ENCODE measurements at places on chromosomes 11 and 22. TPM values are rescaled to one million over a fixed set of nuclear protein-coding genes. Genes with fewer than 3 reads are reported as not detected.

KRTAP5-9 gene
- not detected for total RNA-seq

TMEM25 gene
- total RNA-seq: 0.17 TPM

RAB38 gene
- 0.83 TPM for total RNA-seq

ZNF195 gene
- 17.9 TPM for total RNA-seq

DEUP1 gene
- not detected for total RNA-seq
